ENCODE measurements at places on chromosomes 16 and 17.

DNA sequence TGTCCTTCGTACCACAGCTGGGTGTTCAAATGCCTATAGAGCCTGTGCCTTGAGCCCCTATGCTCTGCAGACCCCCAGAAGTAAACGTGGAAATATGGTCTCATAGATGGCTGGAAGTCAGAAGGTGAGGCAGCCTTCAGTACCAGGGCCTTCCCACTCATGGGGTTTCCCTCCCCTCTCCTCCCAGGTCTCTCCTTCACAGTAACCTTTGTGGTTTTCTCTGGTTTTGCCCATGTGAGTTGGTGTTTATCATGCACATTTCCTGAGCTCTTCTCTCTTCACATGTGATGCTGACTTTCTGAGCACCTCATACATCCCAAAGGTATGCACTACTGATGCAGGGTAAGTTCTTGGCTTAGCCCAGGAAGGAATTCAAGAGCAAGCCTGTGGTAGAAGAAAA is 35.4 kb downstream of the TMEM114 start:
- no peak for DNase-seq

GRCh38 chr17:4807605-4808377 is 839 bp downstream of the PLD2 start:
- no peak for DNase-seq

DNA sequence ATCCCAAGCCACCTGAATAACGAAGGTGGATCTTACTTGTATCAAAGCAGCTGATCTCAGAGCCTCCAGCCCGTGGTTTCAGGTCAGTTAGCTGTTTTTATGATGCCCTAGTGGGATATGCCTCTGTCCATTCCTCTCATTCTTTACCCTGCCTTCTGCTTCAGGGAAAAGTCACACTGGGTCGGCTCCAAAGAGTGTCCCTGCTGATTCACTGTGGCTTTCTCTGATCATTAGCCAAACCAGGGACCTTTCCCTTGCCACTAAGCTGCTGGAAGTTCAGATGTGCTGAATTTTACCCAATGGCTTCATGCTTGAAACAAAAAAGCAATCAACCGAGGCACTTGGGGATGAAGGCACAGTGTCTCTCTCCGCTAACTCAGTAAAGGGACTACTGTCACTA is 170.2 kb upstream of the SALL1 start:
- DNase-seq = no peak

- DNase-seq = no peak
Observed at GRCh38 chr17:78450696-78451345, 72.4 kb downstream of the PGS1 start.

- no peak for DNase-seq
Observed at GRCh38 chr16:46848768-46849764, 18.1 kb upstream of the C16orf87 start.

DNA sequence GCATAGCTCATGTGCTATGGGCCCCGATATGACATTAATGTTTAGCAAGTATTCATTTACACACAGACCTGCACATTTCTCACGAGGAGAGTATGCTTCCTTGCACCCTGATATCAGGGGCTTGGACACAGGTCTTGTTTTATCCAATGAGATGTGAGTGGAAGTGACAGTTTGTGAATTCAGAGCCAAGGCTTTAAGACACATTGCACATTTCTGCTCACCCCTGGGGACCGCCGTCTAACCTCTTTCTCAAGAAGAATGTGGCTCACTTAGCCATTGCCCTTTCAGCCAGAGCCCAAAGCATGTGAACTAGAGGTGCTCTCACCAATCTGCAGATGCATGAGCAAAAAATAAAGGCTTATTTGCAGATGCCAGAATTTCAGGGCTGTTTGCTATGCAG is 116.1 kb upstream of the C16orf82 start:
- no peak for DNase-seq

All from activated gamma-delta T cell (primary cell).